GM13976 (cell line): ENCODE measurements at places on chromosomes 12 and 14.

- DNase-seq = no peak
Measured at GRCh38 chr12:120708651-120709050, 1.6 kb upstream of the UNC119B start.

DNA sequence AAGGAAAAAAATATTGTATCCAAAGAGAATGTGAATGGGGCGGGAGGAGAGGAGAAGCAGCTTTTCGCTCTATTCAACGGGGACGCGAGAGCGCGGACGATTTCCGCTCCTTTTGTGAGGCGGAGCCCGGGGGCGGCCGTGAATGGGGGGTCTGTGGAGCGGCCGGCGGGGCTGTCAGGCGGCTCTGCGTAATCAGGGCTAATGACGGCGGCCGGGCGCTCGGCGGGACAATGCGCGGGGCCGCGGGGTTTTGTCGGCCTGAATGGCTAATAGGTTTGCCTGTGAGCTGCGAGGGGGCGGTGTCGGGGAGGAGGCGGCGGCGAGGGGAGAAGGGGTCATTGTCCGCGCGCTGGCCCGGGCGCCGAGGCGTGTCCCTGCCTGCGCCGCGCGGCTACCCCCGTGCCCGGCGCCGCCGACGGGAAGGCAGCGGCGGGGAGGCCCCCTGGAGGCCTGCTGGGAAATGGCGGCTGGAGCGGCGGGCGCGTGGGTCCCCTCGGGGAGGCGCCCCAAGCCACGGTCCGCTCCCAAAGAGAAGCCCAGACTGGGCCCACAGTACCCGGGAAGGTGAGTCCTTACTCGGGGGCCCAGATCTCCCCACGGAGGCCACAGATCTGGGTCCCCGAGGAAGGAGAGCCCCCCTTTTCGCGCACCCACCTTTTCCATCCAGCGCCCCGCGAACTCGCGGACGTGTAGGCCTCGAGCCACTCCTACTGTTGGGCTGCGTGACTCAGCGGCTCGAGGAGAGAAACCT is 6.0 kb downstream of the SIX6 start:
- DNase-seq = peak; percentile 54

DNA sequence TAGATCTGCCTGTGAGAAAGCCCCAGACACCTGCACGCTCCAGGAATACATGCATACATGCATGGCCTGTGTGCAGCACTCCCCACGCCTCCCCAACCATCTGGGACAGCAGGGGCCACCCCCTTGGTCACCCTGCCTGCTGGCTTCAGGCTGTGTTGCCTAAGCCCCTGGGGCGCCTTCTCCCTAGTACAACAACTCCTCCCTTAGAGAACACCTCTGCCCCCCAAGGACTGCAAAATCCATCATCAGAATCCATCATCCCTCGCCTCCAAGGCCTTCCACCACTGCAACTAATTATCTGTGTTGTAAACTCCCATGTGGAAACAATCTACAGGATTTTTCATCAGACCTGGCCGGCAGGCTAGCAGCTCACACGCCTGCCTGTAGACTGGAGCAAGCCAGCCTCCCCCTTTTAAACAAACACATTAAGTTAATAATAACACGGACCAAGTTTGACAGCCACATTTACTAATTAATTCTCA is 36.8 kb downstream of the ZFP36L1 start:
- DNase-seq = no peak

GRCh38 chr12:38269897-38270296 is 46.7 kb upstream of the ALG10B start:
- no peak for DNase-seq

DNA sequence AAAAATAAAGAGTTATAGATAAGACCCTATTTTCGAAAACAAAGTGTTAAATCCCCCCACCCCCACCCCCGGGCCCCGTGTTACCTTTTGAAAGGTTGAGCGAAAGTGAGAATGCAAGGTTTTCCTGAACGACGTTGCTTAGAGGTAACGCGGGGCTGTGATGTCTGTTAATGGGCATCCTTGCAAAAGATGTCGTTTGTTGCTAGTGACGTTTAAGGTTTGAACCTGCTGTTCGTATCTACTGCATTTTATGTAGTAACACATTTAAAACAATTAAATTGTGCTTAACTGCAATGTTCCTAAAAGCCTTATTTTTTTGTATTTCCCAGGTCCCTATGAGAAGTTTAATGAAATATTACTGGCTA is 1.2 kb downstream of the CPSF6 start:
- peak; percentile 41 for DNase-seq

DNA sequence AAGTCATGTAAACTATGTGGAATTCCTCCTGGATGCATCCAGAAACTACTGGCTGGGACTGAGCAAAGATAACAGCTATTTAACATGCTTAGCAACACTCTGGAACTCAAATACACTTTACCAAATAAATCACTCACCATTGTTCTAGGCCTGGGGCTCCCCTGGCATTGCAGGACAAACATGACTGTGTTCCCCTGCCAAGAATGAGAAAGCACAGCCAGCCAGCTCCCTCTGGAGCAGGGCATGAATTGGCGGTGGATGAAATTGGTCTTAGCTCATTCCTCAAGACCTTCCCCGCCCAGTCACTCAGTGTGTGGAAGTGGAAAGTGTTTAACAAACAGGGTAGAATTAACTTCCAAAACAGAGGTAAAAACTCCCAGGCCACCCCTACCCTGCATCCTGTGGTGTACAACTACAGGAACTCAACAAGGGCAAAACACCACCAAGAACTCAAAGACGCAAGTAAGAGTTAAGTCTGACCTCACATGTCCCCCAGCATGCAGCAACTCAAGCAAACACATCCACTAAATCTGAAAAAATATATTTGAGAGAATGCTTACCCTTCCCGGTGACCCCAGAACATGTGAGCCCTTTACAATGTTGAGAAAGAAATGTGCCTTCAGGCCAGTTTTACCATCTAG is 58.4 kb upstream of the BDKRB2 start:
- no peak for DNase-seq

DNA sequence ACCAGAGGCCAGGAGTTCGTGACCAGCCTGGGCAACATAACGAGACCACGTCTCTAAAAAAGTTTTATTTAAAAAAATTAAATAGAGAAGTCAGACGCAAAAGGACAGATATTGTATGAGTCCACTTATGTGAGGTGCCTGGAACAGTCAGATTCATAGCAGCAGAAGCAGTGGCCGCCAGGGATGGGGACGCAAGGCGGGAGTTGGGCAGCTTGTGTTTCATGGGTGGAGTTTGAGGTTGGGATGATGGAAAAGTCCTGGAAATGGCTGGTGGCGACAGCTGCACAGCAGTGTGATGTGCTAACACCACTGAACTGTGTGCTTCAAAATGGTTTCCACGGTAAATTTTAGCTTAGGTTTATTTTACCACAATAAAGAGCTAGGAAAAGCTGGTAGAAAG is 57.6 kb upstream of the DDX11 start:
- DNase-seq = no peak

- no peak for DNase-seq
Measured at GRCh38 chr12:89228491-89228890, 123.8 kb downstream of the DUSP6 start.

- DNase-seq = no peak
Measured at GRCh38 chr14:34184126-34184525, 233.3 kb upstream of the EGLN3 start.

DNA sequence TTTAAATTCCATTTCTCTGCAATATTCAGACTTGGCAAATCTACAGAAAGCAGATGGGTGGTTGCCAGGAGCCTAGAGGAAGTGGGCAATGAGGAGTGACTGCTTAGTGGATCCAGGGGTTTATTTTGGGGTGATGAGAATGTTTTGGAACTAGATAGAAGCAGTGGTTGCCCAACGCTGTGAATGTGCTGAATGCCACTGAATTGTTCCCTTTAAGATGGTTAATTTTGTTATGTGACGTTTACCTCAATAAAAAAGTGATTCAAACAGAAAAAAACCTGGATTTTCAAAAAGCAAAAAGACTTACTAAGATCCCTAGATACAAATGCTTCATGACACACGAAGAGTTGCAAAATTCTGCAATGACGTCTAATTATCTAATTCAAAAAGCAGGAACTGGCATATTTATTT is 34.2 kb downstream of the DAO start:
- no peak for DNase-seq

DNA sequence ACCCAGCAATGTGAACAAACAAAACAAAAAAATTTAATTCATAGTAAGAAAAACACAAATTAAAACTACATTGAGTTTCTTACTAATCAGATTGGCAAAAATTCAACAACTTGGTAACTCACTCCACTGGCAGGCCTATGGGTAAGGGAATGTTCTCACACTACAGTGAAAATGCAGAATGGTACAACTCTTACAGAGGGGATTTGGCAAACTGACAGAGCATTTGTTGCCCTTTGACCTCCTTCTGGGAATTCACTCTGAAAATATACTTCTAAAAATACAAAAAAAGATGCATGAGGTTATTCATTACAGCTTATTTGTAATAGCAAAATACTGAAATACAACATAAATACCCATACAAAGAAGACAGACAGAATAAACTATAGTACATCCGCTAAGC is 32.8 kb downstream of the ABCD2 start:
- DNase-seq = no peak

DNA sequence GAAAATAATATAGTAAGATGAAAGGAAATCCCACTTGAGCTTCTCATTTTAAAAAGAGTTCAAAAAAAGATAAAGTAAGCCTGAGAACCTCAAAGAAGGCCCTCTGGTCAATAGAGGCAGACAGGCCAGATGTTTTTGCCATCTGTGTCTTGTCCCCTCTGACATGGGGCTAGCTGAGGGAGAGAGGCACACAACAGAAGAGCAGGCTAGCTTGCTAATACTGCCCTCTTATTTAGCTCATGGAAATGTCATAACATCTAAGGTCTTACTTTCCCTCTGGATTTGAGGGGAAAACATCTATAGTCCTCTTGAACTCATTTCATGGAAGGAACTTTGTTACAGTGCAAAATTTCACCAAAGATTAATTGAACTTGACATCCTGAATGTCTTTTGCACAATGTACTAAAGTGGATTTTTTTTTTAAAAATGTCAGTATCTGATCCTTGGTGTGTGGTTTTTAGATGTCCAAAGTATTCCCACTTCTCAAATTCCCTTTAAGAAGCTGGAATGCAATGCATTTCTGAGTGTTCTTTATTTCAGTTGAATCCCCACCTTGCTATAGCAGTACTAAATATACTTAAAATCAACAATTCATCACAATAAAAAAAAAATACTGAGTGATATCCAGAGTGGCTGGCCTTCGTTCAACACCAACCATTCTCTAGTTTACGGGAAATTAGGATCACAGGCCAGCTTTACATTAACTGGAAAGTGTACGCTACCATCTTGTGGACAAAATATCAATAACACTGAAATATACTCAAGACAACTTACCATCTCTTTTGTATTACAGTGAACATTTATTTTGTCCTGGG is 176.7 kb downstream of the PAH start:
- no peak for DNase-seq

GRCh38 chr12:107568718-107569117 is 116.9 kb upstream of the PWP1 start:
- DNase-seq = no peak

- no peak for DNase-seq
Measured at GRCh38 chr12:38544330-38545066, 227.9 kb downstream of the ALG10B start.

DNA sequence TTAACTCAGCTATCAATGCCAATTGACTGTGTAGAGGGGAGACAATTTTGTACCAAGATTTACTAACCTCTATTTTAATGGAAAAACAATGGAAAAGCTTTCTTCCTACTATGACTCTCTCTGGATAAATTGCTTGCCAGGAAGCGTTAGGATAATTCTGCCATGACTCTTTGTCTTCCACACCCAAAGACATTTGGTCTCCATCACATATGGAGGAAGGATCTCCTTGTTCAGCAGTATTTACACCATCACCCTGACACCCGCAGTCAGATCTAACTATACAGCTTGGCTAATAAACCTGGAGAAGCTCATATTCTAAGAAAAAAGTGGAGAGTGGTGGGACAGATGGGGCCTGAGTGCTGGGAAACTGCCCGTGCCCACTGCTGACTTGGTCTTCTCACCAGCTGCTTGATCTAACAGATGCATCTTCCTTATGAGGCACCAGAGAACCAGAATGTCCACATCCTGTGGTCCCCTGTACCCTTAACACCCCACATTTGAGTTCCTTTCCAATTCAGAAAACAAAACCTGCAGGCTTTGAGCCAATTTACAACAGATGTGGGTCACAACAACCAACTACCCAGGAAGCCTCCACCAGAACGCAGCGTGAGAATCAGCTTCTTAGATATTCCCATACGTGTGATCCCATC is 154.0 kb downstream of the DAD1 start:
- no peak for DNase-seq

- DNase-seq = no peak
Measured at GRCh38 chr12:5904441-5904840, 40.6 kb downstream of the ANO2 start.

DNA sequence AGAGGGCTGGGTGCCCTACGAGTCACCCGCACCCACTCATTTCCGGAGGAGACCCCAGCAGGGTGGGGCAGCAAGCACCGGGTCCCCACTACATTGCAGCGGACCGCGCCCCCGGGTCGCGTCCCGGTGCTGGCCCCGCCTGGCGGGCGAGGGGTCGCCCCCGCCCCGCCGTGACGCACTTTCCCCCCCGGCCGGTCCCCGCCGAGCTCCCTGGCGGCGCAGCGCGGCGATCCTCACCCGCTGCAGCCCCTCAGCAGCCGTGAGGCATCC is 106.1 kb downstream of the PRICKLE1 start:
- peak; percentile 68 for DNase-seq

GRCh38 chr14:52299692-52300278 is 14.3 kb upstream of the PTGER2 start:
- peak; percentile 64 for DNase-seq

DNA sequence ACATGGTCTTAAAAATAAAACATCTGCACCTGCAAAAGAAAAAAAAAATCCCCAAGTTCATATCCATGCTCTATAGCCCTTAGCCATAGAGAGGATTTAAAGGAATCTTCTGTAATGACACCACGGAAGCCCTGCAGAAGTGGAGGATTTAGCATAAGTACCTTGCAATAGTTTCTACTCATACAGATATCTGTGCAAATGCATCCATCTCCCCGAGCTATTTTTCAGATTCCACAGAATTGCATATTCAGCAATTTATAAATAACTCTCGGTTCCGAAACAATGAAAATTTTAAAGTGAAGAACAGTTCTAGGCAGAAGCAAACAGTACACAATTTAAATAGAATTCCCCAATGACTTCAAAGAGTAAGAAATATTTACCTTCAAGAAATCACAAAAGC is 424 bp downstream of the IGF1 start:
- no peak for DNase-seq

DNA sequence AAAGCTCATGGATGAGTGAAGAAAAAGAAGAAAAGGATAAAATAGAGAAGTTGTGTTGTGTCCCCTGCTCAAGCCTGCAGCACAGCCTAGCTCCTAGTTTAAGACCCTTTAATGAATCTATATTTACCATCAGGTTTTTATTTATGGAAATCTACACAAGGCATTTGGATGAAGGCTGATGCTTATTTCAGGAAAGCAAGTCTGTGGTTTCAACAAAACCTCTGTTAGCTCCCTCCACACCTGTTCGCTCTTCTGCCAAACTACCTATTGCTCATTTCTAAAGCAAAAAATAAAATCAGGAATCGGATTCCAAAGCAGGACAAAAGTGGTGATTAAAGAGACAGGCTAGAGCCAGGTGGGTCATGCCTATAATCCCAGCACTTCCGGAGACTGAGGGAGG is 18.9 kb upstream of the MAP3K9 start:
- DNase-seq = no peak

- DNase-seq = no peak
Measured at GRCh38 chr12:100069795-100070194, 72.9 kb downstream of the BLTP3B start.

- DNase-seq = no peak
Measured at GRCh38 chr12:6866920-6867412, 365 bp upstream of the TPI1 start.
